Omental fat pad (tissue), 4 donors: ENCODE measurements at places on chromosomes 7 and 10.

GRCh38 chr10:114404171-114405010, at the start of gene AFAP1L2:
AFAP1L2 (minus strand) TSS chr10:114404502; CDS start chr10:114404455, 47 bp downstream.
- DNase-seq: no peak

- DNase-seq: no peak
These were observed 61.1 kb upstream of the CCDC71L start for GRCh38 chr7:106721816-106722785.

- DNase-seq: no peak
These were observed 279.1 kb downstream of the PHF14 start for GRCh38 chr7:11252705-11253272.

DNA sequence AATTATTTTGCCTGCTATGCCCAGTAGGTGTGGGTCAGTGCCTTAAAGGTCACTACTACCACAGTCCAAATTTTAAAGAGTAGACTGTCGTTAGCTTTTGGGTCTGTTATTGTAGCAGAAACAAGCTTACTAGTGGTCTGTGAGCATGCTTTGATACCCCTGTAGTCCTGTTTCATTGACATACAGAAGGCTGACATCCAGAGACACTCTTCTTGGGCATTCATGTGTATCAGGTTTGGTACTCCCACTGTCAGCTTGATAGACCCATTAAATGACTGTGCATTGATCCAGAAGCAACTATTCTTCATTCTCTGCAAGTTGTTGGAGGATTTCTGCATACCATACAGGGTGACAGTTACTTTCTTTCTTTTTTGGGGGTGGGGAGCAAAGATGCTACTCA, 884.4 kb upstream of the CELF2 start:
- no peak for DNase-seq

DNA sequence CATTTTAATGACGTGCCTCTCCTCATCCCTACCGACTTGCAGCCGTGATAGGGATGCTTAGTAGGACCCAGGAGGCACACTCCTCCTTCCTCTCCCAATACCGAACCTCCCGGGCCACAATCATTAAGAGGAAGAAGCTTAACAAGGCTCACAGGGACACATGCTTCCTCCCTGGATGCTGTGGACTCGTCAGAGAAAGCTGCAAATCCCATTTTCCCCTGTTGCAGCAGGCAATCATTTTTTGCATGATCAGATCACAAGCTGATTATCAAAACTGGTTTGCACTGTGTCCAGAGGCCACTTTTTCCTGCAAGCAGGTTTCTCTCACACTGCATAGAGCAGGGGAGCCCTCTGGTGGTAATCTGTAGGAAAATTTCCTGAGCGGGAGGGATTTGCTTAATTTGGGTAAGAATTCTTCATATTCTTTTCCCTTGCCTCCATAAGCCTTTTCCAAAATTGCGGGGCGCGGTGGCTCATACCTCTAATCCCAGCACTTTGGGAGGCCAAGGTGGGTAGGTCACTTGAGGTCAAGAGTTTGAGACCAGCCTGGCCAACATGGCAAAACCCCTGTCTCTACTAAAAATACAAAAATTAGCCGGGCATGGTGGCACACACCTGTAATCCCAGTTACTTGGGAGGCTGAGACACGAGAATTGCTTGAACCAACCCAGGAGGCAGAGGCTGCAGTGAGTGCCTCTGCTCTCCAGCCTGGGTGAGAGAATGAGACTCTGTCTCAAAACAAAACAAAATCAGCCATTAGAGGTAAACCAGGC, 16.1 kb upstream of the LAMB4 start:
- no peak for DNase-seq

GRCh38 chr10:113746217-113746957, 5.1 kb upstream of the PLEKHS1 start:
- no peak for DNase-seq

DNA sequence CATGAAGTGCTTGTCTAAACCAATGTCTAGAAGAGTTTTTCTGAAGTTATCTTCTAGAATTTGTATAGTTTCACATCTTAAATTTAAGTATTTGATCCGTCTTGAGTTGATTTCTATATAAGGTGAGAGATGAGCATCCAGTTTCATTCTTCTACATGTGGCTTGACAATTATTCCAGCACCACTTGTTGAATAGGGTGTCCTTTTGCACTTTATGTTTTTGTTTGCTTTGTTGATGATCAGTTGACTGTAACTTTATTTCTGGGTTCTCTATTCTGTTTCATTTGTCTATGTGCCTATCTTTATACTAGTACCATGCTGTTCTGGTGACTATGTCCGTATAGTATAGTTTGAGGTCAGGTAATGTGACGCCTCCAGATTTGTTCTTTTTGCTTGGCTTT, 426.6 kb upstream of the CHRM2 start:
- DNase-seq: no peak

DNA sequence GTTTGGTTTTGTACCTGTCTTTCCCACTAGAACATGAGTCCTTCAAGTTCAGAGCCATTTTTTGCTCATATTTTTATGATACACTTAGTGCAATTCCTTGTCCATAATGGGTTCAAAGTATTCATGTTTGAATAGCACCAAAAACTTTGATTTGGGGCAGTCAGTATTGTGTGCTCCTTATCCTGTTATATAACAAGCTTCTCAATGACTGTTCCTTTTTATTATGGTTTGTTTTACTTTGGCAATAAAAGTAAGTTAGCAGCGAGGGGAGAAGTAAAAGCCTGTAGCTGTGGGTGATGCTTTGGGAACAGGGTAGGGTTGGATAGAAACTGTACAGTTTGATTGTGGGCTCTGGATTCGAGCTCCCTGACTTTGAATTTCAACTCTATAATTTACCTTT, 174.4 kb upstream of the PCLO start:
- DNase-seq: no peak
